PC-3 (cell line): ENCODE measurements at places on chromosomes 2 and 18. TPM values are rescaled to one million over a fixed set of nuclear protein-coding genes. Genes with fewer than 3 reads are reported as not detected.
A peak's percentile ranks its signal among the peaks of the same experiment; 100 is the strongest.

GRCh38 chr2:96344011-96344410 lies 8.4 kb downstream of the NCAPH start:
- DNase-seq: no peak

GRCh38 chr2:237797253-237797652 lies 1.3 kb upstream of the RBM44 start:
- no peak for DNase-seq

GRCh38 chr2:101619191-101619591 lies 78.3 kb upstream of the MAP4K4 start:
- no peak for DNase-seq

- DNase-seq: no peak
Measured at GRCh38 chr2:217743407-217743806, 259.4 kb downstream of the TNS1 start.

DNAH7 gene
- 1.9 and 3.1 TPM in 2 replicates for total RNA-seq

GRCh38 chr2:70509565-70509964 lies 44.1 kb downstream of the TGFA start:
- peak; percentile 66 for DNase-seq

- no peak for DNase-seq
Measured at GRCh38 chr2:136055929-136056688, 61.8 kb downstream of the CXCR4 start.

DNA sequence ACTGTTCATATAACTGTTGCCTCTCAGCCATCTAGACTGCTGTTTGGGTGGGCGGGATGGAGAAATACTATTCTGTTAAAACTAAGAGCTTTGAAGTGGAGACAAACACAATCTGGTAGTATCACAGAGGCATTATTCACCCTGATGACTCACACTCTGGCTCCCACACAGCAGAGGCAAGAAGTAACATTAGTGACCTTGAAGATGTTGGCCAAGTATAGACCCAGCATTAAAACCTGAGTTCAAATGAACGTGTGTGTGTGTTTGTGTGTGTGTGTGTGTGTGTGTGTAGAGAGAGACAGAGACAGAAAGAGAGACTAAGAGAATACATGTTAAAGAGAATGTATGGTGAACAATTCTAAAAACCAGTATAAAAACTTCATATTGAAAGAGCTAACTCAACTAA lies 22.5 kb upstream of the ACVR1 start:
- DNase-seq: peak; percentile 69

GRCh38 chr2:129721846-129722245 lies 257.6 kb upstream of the RAB6C start:
- DNase-seq: no peak

KCMF1 gene
- 62.1 and 73.6 TPM in 2 replicates for total RNA-seq

GRCh38 chr2:27191070-27191829 lies 20.6 kb upstream of the ATRAID start:
- DNase-seq: peak; percentile 67

DNA sequence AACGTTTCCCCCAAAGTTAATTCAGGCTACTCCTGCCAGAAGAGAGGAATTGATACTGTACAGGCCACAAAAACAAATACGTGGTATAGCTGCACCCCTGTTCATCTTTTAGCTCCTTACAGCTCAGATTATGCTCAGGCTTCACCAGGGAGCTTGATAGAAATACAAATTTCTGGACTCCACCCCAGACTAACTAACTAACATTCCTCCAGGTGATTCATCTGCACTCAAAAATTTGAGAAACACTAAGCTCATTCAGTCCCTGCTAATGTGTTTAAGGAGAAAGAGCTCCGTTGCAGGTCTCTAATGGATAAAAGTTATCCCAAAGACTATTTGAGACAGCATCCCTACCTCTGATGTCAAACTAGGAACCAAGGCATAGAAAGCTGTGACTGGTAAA lies 36.8 kb upstream of the UNC80 start:
- DNase-seq: no peak
